ENCODE measurements at places on chromosomes 3 and 15. TPM values are rescaled to one million over a fixed set of nuclear protein-coding genes. Genes with fewer than 3 reads are reported as not detected.

DNA sequence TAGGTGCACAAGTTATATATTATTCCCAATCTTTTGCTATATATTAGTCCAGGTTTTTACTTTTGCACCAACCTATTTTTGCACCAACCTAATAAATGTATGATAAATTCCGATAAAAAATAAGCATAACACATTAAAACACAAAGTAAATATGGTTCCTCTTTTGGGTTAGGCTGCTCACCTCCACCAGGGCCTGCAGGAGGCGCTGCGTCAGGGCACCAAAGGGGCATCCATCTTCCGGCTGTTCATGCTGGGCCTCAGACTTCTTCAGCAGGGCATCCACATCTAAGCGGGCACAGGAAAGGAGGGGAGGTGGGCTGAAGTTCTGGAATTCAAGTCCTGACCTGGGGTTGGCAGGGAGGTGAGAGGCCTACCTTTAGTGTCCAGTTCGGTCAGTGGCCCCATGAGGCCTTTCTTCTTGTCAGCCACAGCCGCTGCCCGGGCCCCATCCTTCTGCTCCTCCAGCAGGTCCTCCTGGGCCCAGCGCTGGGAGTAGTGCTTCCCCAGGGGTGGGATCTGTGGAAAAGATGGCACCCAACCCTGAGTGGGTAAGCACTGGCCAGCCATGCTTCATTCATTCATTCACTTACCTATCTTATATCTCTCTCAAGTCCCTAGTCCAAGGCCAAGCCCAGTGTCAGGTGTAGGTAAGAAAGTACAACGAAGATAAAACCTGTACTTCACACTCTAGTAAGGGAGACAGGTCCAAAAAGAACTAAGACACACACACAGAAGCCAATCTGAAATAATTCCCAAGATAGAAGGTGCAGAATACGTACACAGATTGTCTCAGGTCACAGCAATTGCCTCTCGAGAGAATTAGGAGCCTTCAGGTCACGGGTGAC, 5.2 kb downstream of the TADA3 start:
- H3K4me1 ChIP-seq, result peaks cover 4% of the 10 kb centered on the region
- DNase-seq, result no peak
- H3K27me3 ChIP-seq, result no peaks in the 10 kb centered on the region
- H3K4me3 ChIP-seq, result no peak overlapping the region
- H3K36me3 ChIP-seq, result peaks cover 33% of the 10 kb centered on the region
- H3K27ac ChIP-seq, result no peak overlapping the region

GRCh38 chr15:71601038-71601834, 209.1 kb upstream of the NR2E3 start:
- H3K36me3 ChIP-seq, result no peaks in the 10 kb centered on the region
- H3K27ac ChIP-seq, result no peak overlapping the region
- no peak overlapping the region for H3K4me3 ChIP-seq
- H3K4me1 ChIP-seq, result peaks cover 11% of the 10 kb centered on the region
- no peak for DNase-seq
- peaks cover 3% of the 10 kb centered on the region for H3K27me3 ChIP-seq

DNA sequence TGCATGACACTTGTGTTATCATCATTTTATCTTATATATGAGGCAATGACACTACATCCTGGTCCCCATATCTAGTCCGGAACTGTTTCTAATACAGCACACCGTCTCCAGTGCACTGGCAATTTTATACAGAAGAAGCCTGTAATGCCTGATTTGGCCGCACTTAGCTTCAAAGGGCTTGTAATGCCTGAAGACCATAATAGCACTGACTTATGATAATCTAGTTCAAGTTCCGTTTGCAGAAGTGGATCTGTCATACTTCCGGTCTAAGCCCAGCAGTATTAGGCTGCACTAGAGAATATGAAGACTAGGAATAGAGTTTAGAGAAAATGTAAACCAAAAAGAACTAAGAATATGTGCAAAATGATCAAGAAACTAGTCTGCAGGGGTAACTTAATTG, 1.3 kb downstream of the BNIP2 start:
- peak overlapping the region; percentile 97 for H3K4me3 ChIP-seq
- H3K4me1 ChIP-seq, result peaks cover 26% of the 10 kb centered on the region
- H3K36me3 ChIP-seq, result peaks cover 9% of the 10 kb centered on the region
- no peaks in the 10 kb centered on the region for H3K27me3 ChIP-seq

GRCh38 chr15:61906961-61907752, 153.1 kb downstream of the VPS13C start:
- no peak overlapping the region for H3K4me3 ChIP-seq
- peaks cover 4% of the 10 kb centered on the region for H3K4me1 ChIP-seq
- H3K27ac ChIP-seq, result peak overlapping the region; percentile 20
- H3K27me3 ChIP-seq, result no peaks in the 10 kb centered on the region

DNA sequence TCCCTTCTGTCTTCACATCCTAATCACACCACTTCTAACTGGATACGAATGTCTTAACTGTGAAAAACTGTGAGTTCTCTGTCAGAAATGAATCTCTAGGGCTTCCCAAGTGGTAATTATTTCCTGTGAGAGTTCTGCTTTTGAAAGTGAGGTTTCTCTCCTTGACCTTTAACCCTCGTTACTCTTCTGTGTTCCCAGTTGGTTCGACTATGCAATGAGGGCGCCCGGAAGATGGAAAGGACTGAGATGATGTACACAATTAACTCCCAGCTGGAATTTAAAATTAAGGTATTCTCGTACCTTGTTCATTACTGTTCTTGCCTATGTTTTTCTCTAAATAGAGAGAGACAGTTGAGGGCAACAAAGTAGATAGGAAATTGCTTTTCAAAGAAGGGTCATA, 96.5 kb downstream of the ARHGEF26 start:
- no peak overlapping the region for H3K27ac ChIP-seq
- H3K36me3 ChIP-seq, result peaks cover 17% of the 10 kb centered on the region
- H3K27me3 ChIP-seq, result no peaks in the 10 kb centered on the region
- H3K4me1 ChIP-seq, result no peaks in the 10 kb centered on the region

GRCh38 chr3:21898316-21898715, 147.3 kb upstream of the ZNF385D start:
- H3K36me3 ChIP-seq, result no peaks in the 10 kb centered on the region
- no peaks in the 10 kb centered on the region for H3K27me3 ChIP-seq

GRCh38 chr15:29618586-29618985, 203.7 kb downstream of the TJP1 start:
- H3K27me3 ChIP-seq, result peaks cover 5% of the 10 kb centered on the region

DNA sequence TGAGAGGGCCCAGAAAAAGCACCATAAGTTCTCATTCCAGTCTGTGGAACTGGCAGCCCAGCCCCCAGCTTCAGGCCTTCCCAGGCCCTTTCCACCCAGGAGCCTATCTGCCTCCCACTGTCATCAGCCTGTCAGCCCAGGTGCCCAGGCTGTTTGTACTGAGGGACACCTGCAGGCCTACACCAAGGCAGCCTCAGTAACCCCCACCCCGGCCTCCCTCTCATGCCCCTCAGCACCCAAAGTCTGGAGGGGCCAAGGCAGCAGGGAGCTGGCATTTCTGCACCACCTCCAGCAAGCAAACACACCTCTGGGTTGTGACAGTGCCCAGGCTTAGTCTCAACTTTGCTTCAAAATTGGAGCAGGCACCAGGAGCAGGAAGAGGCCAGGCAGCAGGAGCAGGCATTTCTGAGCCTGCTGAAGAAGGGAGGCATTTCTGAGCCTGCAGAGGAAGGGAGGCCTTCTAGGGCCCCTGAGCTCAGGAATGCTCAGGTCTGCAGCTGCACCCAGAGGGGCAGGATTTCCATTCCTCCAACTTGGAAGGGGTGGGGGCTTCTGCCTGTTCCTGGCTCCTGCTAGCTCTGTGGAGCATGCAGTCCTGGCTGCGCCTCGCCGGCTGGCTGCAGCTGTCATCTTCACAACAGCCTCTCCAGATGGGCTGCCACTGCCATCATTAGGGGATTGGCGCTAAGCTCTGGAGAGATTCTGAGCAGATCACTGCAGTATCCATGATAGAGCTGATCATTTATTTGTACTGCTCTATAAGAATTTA, 396.1 kb downstream of the UNC13C start:
- H3K4me3 ChIP-seq, result no peak overlapping the region
- H3K27me3 ChIP-seq, result no peaks in the 10 kb centered on the region
- no peak for DNase-seq
- no peaks in the 10 kb centered on the region for H3K36me3 ChIP-seq
- no peaks in the 10 kb centered on the region for H3K4me1 ChIP-seq
- no peak overlapping the region for H3K27ac ChIP-seq

GRCh38 chr15:52179278-52180195, 11.7 kb downstream of the GNB5 start:
- H3K36me3 ChIP-seq, result no peaks in the 10 kb centered on the region
- DNase-seq, result peak; percentile 74
- H3K27ac ChIP-seq, result peak overlapping the region; percentile 98
- H3K4me1 ChIP-seq, result peaks cover 27% of the 10 kb centered on the region
- H3K4me3 ChIP-seq, result peak overlapping the region; percentile 88

DNA sequence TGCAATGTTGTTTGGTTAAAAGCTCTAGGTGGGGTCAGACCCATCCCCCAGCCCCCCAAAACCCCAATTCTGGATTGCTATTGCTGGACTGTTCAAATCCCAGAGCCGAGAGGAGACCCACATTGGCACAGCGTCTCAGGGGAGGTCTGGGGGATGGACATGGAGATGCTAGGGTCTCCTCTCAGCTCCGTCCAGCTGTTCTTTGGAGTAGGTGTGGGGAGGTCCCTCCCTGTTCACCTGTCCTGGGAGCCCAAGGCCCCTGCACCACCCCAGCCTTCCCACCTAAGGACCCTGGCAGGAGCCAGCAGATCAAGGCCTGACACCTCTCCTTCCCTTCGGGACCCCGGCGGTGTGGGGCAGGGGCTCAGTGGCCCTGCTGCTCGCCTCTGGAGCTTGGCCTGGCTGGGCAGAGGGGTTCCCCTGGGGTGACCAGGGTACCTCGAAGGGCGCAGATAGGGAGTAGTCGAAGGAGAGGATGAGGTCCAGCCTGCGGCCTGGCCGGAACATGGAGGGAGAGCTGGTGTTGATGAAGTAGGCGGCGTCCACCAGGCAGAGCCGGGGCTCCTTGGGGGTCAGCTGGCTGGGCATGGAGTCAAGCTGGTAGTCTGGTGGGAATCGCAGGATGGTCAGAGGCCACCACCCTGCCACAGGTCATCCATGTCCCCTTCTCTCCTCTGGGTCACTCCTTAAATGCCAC, 23.9 kb downstream of the PLA2G4D start:
- H3K36me3 ChIP-seq, result no peaks in the 10 kb centered on the region
- H3K27ac ChIP-seq, result no peak overlapping the region
- peaks cover 11% of the 10 kb centered on the region for H3K4me1 ChIP-seq

- peak overlapping the region; percentile 11 for H3K4me3 ChIP-seq
- H3K36me3 ChIP-seq, result peaks cover 19% of the 10 kb centered on the region
- no peak overlapping the region for H3K27ac ChIP-seq
- H3K4me1 ChIP-seq, result peaks cover 39% of the 10 kb centered on the region
- peaks cover 20% of the 10 kb centered on the region for H3K27me3 ChIP-seq
Measured at GRCh38 chr15:45372041-45372995, 6.0 kb downstream of the GATM start.

DNA sequence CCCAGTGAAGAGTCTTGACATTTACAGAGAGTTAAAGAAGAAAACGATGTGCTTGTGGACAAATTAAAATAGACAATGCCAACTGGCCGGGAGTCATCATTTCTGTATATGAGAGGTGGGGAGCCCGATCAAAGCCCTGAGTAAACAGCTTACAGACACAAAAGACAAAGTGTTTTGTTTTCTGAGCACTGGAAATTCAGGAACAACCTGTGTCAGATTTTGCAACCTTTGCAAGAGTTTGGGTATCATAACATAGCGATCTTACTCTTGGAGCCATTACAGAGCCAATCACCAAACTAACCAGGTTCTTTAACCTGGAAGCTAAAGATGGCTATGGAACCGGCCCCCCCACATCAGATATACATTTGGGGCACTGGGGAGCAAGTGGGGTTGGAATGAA, 101.9 kb upstream of the LRIG1 start:
- H3K27me3 ChIP-seq, result peaks cover 6% of the 10 kb centered on the region

DNA sequence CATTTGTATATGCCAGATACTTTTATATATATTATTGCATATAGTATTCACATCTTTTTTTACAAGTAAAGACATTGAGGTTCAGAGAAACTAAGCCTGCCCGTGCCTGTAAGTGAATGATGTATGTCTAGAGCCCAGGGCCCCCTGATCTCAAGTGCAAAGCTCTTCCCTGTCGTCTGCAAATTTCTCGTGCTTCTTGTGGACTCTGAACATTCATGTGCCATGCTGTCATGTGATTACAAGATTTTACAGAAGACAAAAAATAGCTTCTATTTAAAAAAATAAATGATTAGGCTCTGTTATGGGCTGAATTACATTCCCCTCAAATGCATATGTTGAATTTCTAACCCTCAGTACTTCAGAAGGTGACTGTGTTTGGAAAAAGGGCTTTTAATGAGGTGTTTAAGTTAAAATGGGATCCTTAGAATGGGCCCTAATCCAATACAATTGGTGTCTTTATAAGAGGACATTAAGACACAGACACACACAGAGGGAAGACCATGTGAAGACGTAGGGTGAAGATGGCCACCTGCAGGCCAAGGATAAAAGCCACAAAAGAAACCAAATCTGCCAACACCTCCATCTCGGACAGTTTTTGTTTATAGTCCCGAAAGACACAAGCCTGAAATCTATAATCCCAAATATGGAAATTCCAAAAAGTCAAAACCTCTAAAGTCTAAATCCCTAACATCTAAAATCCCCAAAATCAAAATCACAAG, 3.9 kb upstream of the MASP1 start:
- no peaks in the 10 kb centered on the region for H3K36me3 ChIP-seq
- peaks cover 20% of the 10 kb centered on the region for H3K27me3 ChIP-seq
- no peak overlapping the region for H3K4me3 ChIP-seq
- H3K27ac ChIP-seq, result no peak overlapping the region
- peaks cover 20% of the 10 kb centered on the region for H3K4me1 ChIP-seq
- DNase-seq, result no peak

- no peak overlapping the region for H3K4me3 ChIP-seq
- H3K4me1 ChIP-seq, result no peaks in the 10 kb centered on the region
- DNase-seq, result no peak
- H3K36me3 ChIP-seq, result no peaks in the 10 kb centered on the region
- H3K27me3 ChIP-seq, result peaks cover 9% of the 10 kb centered on the region
Measured at GRCh38 chr15:82556315-82557035, 16.2 kb upstream of the RPS17 start.

DNA sequence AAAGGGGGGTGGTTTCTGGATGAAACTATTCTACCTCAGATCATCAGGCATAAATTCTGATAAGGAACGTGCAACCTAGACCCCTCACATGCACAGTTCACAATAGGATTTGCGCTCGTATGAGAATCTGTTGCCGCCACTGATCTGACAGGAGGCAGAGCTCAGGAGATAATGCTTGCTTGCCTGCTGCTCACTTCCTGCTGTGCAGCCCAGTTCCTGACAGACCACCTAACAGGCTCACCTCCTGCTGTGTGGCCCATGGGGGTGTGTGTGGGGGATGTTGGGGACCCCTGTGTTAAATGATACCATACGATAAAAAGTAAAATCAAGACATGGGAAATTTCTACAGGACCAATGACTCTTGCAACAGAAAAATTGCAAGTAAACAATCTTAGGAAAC, 24.0 kb downstream of the CP start:
- no peak overlapping the region for H3K27ac ChIP-seq
- no peaks in the 10 kb centered on the region for H3K36me3 ChIP-seq
- H3K27me3 ChIP-seq, result peaks cover 14% of the 10 kb centered on the region
- DNase-seq, result no peak
- peak overlapping the region; percentile 29 for H3K4me3 ChIP-seq

Gene PLA2G4E
- 0.09 TPM for total RNA-seq

Gene CSK
- total RNA-seq, result 72.4 TPM

Gene TYRO3
- 106 TPM for total RNA-seq

Data from progenitor cell of endocrine pancreas (in vitro differentiated cells).